ENCODE measurements at places on chromosomes 12 and 14. TPM values are rescaled to one million over a fixed set of nuclear protein-coding genes. Genes with fewer than 3 reads are reported as not detected.

The XRCC3 gene
- 7.9 TPM for total RNA-seq

The CRIP2 gene
- total RNA-seq, result 19.2 TPM

The HPD gene
- not detected for total RNA-seq

The CCDC197 gene
- not detected for total RNA-seq

The TSPAN8 gene
- 2,025 TPM for total RNA-seq

The ERGIC2 gene
- total RNA-seq, result 33.7 TPM

DNA sequence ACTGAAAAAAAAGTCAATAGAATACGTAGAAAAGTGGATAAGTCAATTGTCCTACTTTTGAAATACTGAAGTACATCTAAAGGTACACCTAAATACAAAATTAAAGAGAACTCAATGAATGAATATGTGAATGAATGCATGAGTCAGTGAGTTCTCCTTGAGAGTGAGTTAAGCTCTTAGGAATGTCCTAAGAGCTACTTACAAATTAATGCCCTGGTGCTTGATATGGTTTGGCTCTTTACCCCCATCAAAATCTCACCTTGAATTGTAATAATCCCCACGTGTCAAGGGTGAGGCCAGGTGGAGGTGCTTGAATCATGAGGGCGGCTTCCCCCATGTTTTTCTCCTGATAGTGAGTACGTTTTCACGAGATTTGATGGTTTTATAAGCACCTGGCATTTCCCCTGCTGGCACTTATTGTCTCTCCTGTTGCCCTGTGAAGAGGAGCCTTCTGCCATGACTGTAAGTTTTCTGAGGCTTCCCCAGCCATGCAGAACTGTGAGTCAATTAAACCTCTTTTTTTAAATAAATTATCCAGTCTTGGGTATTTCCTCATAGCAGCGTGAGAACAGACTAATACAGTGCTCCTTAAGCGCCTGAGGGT is 192.2 kb upstream of the ARHGAP5 start:
- DNase-seq, result no peak

GRCh38 chr12:92036771-92037453 is 108.7 kb downstream of the BTG1 start:
- DNase-seq, result no peak

Data from left colon (tissue), 2 donors.